ENCODE measurements at places on chromosomes 3 and 15.

GRCh38 chr3:71258116-71258515 is 325.4 kb downstream of the FOXP1 start:
- DNase-seq, result no peak

DNA sequence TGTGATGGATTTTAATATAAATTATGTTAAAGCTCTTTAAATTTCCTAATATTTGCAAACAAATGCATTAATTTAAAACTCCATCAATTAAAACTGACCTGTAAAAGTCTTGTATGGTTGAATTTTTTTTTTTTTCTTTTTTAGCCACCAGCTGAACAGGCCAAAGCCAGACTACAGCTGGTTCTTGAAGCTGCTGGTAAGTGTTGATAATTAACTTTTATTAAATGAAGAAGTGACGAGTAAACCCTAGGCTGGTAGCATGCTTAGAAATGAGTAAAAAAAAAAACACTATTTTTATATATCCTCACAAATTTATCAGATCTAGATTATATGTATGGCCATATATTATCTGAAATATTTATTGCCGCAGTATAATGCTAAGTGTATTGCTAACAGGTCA is 216.3 kb upstream of the MLF1 start:
- DNase-seq, result no peak

DNA sequence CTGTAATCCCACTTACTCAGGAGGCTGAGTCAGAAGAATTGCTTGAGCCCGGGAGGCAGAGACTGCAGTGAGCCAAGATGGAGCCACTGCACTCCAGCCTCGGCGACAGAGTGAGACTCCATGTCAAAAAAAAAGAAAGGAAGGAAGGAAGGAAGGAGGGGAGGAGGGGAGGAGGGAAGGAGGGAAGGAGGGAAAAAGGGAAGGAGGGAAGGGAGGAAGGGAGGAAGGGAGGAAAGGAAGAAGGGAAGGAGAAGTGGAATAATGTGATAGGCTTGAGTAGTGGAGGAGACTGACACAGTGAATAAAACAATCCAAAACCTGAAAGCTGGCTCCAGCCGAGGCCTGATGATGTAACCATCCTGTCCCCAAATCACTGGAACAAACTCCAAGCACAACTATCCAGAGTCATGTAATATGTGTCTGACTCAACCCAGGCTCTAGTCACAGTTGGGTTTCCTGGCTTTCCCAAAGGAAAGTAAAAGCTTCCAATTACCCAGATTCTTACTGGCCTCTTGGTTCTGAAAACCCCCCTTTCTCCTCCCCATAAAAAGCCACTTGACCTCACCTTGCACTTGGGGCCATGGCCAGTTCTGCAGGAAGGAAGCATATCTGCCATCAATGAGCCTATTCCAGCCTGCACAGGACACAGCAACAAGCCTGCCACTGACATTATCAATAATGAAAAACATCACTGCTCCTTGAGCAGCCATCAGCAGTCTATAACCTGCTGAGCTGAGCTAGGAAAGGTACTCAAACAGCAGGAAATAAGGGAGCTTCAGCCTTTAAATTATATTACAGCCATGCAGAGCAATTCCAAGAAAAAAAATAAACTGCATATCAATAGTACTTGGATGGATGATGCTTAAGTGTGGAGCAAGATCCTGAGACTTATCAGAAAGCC is 48.3 kb downstream of the MB21D2 start:
- no peak for DNase-seq

DNA sequence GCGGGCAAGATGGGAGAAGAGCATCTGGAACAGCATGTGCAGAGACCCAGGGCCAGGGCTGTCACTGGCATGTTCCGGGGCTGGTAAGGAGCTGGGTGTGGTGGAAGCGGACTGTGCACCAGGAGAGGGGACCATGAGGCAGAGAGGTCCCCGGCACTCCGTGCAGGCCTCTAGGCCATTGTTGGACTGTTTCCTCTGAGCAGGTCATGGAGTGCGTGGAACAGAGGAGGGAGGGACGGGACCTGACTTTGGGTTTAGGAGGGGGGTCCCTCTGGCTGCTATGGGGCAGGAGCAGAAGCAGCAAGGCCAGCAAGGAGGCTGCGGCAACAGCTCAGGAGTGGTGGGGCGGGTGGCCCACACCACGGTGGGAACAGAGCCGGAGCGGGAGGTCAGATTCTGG is 47.1 kb downstream of the TPRA1 start:
- DNase-seq, result no peak

DNA sequence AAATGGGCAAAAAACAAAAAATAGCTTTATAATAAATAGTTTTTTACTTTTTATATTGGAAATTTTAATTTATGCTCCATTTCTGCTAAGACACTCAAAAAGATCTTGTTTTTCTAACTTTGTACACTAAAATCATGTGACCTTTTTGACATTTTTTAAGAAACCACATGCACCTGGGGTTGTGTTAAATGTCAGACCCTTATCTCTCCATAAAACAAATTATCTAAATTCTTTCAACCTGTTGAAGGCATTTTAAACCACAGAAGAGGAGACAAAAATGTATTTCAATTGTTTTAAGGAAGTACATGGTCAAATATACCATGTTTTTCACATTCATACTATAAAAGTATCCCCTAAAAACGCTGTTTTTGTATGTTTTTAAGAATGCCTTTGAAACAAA is 29.2 kb downstream of the IFT80 start:
- no peak for DNase-seq

All from WTC11 (cell line).